ENCODE measurements at places on chromosomes 6 and 20.
A peak's percentile ranks its signal among the peaks of the same experiment; 100 is the strongest.

DNA sequence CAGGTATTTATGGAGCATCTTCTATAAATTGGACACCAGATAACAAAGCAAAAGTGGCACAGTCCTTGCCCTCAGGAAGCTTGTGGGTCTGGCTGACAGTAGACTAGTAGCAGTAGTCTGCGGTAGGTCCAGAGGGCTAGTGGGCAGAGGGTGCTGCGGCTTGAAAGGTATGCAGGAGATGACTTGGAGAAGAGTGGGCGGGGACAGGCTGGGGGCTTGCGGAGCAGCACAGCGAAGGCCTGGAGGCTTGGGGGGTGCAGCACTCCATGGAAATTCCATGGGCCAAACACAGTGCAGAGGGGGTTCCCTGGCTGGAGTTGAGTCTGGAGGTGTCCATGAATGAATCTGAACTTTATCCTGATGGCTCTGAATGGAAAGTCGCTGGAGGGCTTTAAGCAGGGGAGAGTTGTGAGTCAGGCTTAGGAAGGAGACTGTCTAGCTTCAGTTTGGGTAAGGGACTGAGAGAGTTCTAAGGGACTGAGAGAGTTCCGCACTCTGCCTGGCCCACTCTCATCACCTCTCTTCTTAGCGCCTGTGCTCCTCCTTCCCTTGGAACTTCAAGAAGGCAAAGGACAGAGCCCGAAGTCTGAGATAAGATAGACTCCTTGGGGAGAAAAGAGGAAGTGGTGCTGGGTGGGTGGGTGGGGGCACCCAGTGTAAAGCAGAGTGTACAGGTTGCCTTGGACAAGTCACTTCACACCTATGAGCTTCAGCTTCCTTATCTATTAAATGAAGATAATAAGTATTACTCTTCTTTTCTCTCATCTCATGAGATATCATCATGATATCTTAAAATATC, 8.8 kb downstream of the PKIG start:
- no peak for DNase-seq

GRCh38 chr6:46138281-46138680, 8.5 kb downstream of the ENPP4 start:
- DNase-seq: no peak

GRCh38 chr6:100088009-100088408, 94.0 kb upstream of the MCHR2 start:
- no peak for DNase-seq

DNA sequence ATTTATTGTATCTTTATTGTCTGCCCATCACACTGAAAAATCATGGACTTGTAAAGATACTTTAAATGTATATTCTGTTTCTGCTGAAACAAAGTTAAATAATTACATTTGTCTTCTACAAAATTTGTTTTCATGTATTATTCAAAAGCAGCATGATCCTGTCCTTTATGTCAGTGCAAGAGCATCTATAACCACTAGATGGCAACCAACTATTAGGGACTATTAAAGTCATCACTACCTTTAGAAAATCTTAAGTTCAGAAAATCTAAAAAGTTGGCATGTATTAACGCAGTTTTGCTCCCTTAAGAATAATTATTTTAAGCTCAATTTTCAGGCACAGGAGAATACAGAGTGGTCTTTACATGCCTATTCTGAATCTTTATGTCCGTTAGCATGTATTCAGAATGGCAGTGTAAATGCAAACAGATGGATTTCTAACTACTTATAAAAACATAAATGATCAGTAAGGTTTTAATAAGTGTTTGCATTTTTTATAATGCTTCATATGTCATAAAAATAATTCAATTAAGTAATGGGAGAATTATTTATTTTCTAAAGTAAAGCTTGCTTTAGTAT, 17.8 kb downstream of the TMEM30A start:
- no peak for DNase-seq

DNA sequence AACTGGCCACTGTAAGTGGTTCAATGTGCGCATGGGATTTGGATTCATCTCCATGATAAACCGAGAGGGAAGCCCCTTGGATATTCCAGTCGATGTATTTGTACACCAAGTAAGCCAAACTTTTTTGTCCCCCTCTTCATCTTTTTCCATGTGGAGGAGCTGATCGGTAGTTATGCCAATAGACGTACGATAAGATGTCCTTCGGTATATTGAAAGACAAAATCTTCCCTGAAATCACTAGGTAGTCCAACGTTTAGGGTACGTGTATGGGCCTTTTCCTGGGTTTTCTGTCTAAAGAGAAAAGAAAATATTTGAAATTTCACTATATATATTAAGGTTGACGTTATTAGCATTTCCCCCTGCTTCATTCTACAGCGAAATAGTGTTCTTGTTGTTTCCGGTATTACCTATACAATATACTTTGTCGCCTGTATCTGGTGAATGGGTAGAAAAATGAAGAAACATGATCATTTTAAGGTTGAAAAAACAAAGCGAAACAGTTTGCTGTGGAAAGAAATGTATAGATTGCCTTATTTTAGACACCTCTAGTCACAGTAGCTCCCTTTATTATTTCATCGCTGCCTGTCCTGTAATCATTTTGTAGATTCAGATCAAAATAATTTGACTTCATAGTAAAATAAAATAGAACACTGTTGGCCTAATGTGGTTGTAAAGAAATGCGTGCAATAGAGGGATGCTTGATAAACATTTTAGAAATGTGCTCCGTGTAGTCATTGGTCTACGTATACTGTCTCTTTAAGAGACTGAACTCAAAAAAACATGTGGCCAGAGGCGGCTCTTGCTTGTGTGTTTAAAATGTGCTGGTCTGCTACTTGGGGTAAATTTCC, 1.5 kb downstream of the LIN28B start:
- no peak for DNase-seq

DNA sequence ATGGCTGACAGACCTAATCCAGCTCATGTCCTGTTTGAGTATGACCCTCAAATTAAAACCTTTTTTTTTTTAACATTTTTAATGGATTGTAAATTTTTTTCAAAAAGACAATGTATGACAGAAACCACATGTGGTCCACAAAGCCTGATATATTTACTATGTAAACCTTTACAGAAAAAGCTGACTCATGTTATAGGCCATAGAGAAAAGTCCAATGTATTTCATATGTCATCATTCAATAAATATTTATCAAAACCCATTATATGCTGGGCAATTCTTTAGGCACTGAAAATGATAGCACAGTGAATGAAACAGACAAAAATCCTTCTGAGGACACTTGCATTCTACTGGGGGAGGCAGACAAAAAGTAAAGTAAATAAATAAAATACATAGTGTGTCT, 826.2 kb upstream of the FLRT3 start:
- DNase-seq: no peak

DNA sequence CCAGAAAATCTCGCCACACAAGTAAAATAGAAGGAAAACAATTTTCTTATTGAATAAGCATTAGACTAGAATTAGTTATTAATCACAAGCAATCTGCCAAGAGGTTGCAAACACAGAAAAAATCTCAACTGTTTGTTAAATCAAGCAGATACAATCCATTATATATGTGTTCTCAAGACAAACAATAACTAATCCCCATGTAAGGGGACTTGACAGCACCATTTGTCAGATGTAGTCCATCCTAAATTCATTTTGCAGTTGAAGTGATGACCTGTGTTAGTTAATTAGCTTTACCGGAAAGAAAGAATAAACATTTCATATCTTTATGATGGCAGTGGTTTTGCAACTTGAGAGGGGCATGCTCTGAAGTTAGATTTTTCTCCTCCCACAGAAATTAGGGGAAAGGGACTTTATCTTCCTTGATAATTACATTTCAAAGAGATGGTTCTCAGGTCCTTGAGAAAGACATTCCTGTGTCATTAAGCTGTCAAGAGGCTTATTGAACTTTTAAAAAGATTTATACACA, 1588.0 kb downstream of the GRIK2 start:
- DNase-seq: no peak

- no peak for DNase-seq
Measured at GRCh38 chr6:132020138-132020581, 69.0 kb upstream of the CCN2 start.

- no peak for DNase-seq
Measured at GRCh38 chr6:108948181-108948661, 100.0 kb downstream of the ARMC2 start.

- no peak for DNase-seq
Measured at GRCh38 chr6:8245726-8246125, 143.4 kb upstream of the EEF1E1 start.

DNA sequence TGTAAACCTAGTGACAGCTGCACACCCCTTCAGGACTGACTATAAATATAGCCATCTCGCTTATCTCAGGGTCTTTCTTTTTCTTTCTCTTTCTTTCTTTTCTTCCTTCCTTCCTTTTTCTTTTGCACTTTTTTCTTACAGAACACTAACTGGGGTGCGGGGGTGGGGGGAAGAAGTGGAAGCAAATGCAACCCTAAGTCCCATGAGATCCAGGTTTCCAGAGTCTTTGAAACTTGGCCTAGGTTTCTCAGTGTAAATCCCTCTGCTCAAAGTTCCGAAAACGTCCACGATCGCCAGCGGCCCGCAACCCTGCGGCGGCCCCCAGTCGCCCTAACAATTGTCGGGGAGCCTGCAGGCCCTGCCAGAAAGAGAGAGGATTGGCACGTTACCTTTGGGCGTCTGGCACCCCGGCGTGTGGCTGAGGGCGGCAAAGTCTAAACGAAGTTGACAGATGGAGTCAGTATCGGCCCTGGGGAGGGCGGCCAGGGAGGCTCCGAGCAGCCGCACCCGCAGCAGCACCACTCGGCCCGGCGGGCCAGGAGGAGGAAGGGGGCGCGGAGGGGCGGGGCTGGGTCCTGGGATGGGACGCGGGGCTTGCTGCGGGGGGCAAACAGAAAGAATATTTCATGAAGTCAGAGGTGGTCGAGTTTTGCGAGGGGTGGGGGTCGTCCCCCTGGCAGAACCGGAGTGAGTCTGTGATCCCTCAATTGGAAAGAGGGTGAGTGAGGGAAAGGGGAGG, 577 bp upstream of the FOXF2 start:
- no peak for DNase-seq

DNA sequence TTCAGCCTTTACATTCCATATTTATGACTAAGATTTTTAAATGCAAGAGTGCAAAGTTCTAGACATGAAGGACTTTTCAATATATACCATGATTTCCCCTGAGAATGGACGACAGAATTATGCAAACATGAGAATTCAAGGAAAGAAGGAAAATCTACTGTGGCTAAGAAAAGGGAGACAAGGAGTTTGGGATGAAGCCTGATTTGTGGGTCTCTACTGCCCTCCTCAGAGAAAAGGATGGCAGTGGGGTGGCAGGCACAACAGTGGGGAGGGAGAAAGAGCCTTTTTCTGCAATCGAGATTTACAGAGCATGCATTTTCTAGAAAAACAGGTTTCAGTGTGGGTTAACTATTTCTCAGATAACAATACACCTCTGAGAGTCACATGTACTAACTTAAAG, 466.9 kb upstream of the NRSN1 start:
- no peak for DNase-seq

DNA sequence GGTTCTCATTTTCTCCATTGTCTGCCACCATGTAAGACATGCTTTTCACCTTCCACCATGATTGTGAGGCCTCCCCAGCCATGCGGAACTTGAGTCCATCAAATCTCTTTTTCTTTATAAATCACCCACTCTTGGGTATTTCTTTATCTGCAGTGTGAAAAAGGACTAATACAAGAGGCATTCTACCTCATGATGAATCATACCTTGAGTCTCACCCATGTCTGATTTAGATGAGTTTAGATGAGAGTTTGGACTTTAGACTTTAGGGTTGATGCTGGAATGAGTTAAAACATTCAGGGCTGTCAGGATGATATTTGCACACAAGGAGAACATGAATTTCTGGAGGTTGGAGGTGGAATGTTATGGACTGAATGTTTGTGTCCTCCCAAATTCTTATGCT, 545.6 kb downstream of the C6orf118 start:
- DNase-seq: no peak

GRCh38 chr6:25612666-25613065, 39.3 kb upstream of the SCGN start:
- no peak for DNase-seq

DNA sequence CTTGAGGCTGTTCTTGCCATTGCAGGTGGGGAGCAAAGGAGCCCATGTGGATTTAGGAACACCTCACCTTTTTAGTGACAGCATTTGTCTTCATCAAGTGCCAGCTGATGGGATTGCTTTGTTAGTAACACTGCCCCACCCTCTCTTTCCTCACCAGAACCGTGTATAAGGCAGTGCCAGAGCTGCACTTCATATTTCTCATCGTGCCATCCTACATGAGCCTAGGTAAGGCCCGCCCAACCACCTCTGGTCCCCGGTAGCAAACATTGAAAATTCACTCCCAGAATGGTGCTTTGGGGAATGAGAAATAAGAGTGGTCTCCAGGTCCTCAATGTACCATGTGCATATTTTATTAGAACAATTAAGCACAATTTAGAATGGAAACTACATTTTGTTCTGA, 22.7 kb downstream of the CFAP61 start:
- no peak for DNase-seq

GRCh38 chr6:89950879-89951391, 56.7 kb downstream of the GJA10 start:
- no peak for DNase-seq

GRCh38 chr6:34491091-34491430, 25.2 kb downstream of the PACSIN1 start:
- DNase-seq: no peak

DNA sequence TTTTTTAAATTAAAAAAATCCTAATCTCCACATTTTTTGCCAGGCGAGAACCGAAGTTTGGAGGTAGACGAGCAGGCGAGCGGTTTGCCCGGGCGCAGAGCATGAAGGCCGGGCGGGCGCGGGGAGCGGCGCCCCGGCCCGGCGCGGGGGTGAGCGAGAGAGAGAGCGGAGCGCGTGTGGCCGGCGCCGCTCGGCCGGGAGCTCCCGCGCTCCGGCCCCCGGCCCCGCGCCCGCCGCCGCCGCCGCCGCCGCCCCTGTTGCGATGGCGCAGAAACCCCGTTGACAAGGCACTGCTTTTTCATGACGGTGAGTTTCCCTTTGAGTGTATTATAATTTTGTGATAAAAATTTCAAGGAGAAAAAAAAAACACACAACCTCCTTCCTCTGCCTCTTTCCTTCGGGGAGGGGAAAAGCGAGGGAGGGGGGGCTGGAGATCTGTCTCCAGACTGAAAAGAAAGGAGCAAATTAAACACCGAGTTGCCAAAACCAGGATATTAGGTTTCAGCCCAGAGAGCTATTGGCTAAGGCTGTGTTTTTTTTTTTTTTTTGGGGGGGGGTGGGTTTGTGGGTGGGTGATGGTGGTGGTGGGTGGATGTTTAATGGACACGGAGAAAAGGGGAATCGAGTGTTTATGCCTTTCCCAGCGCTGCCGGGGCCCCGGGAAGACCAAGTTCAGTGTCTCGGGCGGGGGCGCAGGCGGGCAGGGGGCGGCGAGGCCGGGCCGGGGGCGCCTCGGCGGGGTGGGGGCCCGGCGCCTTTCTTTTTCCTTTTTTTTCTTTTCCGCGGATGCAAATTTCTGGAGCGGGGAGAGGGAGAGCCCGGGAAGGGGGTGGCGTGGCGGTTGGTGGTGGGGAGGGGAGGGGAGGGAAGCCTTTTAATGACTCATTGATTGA, at the start of gene BICRAL:
Gene BICRAL, plus strand, starts transcription at position 257 of the 893 bp plus-strand sequence. CDS start 39,971 bp downstream, outside the sequence.
- peak; percentile 64 for DNase-seq

- DNase-seq: no peak
Measured at GRCh38 chr6:15109338-15110090, 136.4 kb upstream of the JARID2 start.

Measured in T follicular helper cell (primary cell).